ENCODE measurements at places on chromosomes 7 and 10. TPM values are rescaled to one million over a fixed set of nuclear protein-coding genes. Genes with fewer than 3 reads are reported as not detected.

GRCh38 chr7:87267239-87267900 lies 47.8 kb upstream of the TMEM243 start:
- DNase-seq, result no peak

GRCh38 chr7:51352174-51353100 lies 35.8 kb upstream of the COBL start:
- no peak for DNase-seq

DNA sequence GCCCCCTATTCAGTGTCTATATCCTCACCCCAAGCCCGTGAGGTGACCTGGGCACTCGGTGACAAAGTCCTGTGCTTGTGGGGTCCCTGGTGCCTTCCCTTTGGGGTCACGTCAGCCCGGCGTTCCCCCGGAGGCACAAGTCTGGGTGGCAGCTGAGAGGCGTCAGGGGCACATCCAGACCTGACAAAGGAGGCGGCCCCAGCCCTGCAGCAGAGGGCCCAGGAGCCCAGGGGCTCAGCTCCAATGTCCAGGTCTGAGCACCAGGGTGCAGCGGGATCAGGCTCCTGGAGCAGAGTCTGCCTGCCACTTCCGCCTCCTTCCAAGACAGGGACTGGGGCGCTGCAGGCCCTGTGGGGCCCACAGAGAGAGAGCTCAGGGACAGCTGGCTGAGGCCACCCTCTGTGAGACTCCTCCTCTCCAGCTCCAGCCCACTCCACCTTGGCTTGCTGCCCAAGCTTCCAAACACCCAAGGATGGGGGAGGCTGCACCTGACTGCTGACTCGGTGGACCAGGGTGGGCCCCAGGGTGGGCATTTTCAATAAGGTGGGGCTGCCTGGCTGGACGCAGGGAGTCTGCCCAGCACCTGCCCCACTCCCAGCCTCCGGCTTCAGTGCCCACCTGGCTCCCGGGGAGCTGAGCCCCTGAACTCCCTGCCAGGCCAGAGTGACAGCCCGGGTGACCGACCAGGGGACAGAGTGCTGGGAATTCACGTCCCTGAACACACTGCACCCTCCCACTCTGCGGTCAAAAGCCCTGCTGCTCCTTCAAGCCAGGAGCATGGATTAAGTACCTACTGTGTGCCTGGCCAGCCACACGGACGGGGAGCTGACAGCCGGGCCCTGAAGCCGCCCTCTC lies 1.0 kb upstream of the KNDC1 start:
- peak; percentile 36 for DNase-seq

- no peak for DNase-seq
Observed at GRCh38 chr7:1937252-1937605, 267.2 kb downstream of the ELFN1 start.

The KAT6B gene
- total RNA-seq, result 21.8 TPM

The HYAL4 gene
- total RNA-seq, result not detected

- no peak for DNase-seq
Observed at GRCh38 chr7:44561481-44561880, 12.2 kb downstream of the DDX56 start.

- DNase-seq, result no peak
Observed at GRCh38 chr10:54961040-54961439, 160.0 kb upstream of the PCDH15 start.

- peak; percentile 54 for DNase-seq
Observed at GRCh38 chr10:128029731-128030369, 96.4 kb downstream of the MKI67 start.

GRCh38 chr7:36182854-36183604 lies 30.0 kb downstream of the EEPD1 start:
- DNase-seq, result no peak

GRCh38 chr10:127877116-127877515 lies 15.6 kb downstream of the CLRN3 start:
- DNase-seq, result no peak

The ZC3HAV1 gene
- 17.2 TPM for total RNA-seq

DNA sequence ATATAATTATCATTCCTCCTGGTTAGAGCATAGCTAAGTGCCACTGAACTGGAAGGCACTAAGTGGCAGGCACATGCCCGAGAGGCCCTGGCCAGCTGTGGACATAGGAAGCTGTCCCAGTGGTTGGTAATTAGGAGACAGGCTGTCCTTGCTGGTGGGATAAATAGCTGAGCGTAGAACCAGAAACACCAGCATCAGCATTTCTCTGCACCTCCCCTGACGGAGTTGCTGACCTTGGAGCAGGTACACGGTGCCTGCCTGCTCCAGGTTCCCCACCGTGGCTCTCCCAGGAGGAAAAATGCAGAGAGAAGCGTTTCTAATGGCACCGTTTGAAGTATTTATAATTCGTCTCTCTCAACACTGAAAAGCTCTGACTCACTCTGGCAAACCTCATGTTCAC lies 5.6 kb upstream of the ABLIM1 start:
- DNase-seq, result no peak

DNA sequence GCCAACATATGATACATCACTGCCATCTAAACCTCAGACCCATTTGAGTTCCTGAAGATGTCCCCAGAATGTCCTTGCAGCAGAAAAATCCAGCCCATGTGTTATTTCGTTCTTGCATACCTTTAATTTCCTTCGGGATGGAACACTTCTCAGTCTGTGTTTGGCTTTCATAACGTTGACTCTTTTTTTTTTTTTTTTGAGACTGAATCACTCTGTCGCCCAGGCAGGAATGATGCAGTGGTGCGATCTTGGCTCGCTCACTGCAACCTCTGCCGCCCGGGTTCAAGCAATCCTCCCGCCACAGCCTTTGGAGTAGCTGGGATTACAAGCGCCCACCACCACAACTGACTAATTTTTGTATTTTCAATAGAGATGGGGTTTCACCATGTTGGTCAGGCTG lies 148.8 kb upstream of the TNRC18 start:
- DNase-seq, result no peak

- DNase-seq, result no peak
Observed at GRCh38 chr10:110898391-110898790, 20.6 kb downstream of the BBIP1 start.

- no peak for DNase-seq
Observed at GRCh38 chr10:106436123-106436715, 728.3 kb downstream of the SORCS1 start.

The IFIT1B gene
- not detected for total RNA-seq

GRCh38 chr10:5491477-5491876 lies 7.9 kb downstream of the CALML5 start:
- DNase-seq, result no peak

DNA sequence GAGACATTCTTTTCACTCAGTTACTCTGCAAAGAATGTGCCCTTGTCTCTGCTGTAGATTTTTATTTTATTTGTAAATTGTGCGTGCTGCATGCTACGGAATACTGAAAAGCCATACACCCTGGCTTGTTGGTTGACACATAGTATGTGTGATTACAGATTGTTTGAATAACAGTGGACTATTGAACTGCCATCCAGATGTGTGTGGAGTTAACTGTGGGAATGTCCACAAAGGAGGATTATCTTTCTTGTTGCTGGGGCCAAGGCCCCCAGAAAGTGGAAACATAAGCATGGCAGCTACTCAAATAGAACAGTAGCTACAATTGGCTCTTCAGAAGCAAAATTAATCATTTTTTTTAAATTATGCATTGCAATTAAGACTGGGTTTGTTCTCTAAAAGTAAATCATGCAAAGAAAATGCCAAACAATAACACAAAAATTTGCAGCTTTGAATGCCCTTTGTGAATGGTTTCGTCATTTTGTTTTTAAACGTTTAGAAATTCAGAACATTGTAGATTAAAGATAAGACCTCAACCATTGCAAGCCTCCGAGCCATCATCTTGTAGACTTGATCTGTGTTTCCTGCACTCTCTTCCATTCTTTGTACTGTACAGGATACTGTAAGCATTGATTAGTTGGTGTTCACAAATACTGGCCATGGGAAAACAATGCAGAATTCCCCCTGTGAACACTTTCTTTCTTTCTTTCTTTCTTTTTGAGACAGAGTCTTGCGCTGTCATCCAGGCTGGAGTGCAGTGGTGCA lies 210.3 kb upstream of the TCF7L2 start:
- no peak for DNase-seq

- peak; percentile 68 for DNase-seq
Observed at GRCh38 chr10:91798649-91799611, 704 bp downstream of the TNKS2 start.

GRCh38 chr10:20059084-20059835 lies 243.0 kb downstream of the PLXDC2 start:
- DNase-seq, result peak; percentile 16

- no peak for DNase-seq
Observed at GRCh38 chr7:33854801-33855350, 50.5 kb upstream of the BMPER start.

The CUTC gene
- 19.2 TPM for total RNA-seq

The WEE2 gene
- total RNA-seq, result not detected

The VWDE gene
- 0.11 TPM for total RNA-seq

The LHFPL3 gene
- not detected for total RNA-seq

GRCh38 chr7:56110611-56111010 lies 4.3 kb upstream of the CHCHD2 start:
- DNase-seq, result no peak

DNA sequence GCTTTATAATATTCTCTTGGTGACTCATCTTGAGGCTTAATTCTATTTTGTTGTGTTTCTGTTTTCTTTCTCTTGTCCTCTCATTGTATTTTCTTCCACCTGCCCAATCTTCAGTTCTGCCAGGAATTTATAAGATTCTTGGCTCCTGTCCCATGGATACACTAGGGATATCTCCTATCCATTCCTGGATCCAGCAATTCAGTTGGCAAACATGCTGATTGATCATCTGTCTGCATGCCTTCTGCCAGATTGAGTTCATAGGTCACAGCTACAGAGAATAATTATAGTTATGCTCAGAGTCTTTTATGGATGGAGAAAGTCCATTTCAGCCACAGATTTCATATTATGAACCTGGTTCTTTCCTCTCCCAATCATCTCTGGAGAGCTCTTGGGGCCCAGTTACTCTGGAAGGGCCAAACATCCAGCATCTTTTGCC lies 140.4 kb upstream of the MAGI2 start:
- DNase-seq, result no peak

DNA sequence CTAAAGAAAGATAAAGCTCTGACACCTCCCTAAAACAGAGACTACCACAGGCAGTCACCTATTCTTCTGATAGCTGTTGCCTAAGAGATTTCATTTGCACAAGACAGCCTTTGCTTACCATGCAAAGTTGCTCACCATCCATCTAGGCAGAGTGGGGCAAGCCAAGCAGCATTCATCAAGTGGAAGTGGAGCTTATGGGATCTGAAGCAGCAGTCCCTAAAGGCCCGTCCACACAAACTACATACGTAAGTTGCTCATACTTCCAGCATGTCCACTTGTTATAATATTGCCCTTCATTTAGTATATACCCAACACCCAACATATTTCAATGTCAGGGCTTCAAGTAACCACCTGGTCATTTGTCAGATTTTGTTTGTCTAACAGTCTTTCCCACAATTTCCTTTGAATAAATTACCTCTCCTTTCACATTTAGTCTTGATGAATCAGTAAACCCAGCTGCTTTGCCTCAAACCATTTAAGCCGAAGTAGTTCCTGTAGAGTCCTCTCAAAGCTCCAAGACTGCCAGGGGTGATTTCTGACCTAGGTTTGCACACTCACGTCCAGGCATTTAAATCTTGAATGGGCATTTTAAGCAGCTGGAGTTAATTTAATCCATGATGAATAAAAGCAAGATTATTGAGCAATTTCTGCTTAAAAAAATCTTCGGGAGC lies 67.9 kb downstream of the ATAD1 start:
- DNase-seq, result peak; percentile 77

DNA sequence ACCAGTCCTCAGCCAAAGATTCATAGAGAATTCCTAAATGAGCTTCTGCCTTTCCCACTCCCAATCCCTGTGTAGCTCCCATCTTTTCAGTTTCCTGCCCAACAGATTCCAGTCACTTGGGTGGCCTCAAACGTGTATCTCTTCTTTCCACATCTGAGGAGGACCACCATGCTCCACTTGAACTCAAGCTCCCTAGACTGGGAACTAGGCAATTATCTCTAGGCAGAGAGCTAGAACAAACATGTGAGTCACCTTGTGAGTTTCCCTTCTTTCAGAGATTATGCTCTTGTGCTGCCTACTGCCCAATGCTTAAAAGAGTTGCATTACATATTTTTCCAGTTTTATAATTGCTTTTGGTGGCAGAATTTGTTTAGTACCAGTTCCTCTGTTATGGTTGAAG lies 178.0 kb downstream of the MDFIC start:
- no peak for DNase-seq

GRCh38 chr7:116929914-116930913 lies 23.1 kb upstream of the ST7 start:
- peak; percentile 88 for DNase-seq

- DNase-seq, result peak; percentile 25
Observed at GRCh38 chr10:98963608-98964007, 272.0 kb downstream of the HPSE2 start.

- DNase-seq, result no peak
Observed at GRCh38 chr10:110408203-110408871, 89.4 kb upstream of the DUSP5 start.

DNA sequence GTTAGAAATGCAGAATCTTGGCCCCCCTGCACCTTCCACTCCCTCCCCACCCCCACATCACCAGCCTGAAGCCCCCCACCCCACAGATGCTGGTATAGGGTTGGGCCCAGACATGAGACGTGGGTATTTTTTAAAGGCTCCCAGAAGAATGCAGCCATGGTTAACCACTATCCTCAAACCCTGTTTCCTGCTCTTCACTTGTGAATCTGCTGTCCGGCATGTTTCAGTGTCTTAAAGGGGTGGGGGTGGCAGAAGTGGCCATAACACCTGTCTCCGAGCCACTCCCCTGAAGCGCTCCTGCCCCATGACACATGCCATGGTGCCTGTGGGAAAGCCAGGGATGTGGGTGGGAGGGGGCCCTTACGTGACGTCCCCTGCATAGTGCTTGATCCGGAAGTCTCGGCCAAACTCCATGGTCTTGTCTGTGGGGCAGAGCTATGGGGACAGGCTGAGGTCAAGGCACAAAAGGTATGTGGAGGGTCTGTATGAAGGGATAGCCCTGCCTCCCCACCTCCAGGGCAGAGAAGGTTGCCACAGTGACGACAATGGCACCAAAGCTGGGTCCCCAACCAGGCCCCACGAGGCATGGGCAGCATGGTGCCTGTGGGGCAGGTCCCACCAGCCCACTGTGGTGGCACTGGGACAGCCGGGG lies 9.6 kb downstream of the MYO1G start:
- DNase-seq, result no peak

The ANXA8L1 gene
- not detected for total RNA-seq

GRCh38 chr7:68423356-68423755 lies 1174.9 kb upstream of the AUTS2 start:
- no peak for DNase-seq

GRCh38 chr7:67821116-67821515 lies 824.5 kb downstream of the TYW1 start:
- no peak for DNase-seq
